Glutamatergic neuron (in vitro differentiated cells): ENCODE measurements at places on chromosomes 4 and X. TPM values are rescaled to one million over a fixed set of nuclear protein-coding genes. Genes with fewer than 3 reads are reported as not detected.

- DNase-seq, result no peak
- H3K4me1 ChIP-seq, result no peaks in the 10 kb centered on the region
- peaks cover 2% of the 10 kb centered on the region for H3K36me3 ChIP-seq
- no peak overlapping the region for H3K27ac ChIP-seq
These were observed 56.9 kb downstream of the OPHN1 start for GRCh38 chrX:68376373-68376772.

DNA sequence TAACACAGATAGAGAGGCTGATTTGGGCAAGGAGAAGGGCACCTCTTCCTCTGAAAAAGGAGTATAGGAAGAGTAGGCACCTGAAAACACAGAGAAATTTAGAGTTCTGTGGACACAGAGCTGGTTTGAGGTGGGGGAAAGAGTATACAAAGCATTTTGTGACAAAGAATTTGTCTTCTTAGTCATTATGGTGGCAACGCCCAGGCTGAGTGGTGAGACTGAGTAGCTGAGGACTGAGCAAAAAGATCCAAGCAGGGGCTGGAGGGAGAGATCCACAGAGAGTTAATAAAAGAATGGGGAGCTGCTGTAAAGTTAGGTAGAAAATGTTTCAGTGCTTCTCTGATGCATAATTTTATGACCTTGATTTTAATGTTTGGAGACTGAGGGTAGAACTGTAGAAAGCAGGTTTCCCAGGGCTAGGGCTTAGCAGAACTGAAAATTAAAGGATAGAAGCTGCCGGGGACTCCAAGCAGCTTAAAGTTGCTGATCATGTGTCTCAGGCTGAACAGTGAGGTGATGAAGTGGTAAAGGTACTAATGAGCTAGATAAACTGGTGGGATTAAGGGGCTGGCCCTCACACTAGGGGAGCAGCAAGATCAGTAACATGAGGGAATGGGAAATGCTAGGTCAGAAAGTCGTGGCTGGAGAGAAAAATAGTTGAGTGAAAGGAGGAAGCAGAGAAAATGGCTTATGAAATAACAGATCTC, 118.9 kb downstream of the CEP44 start:
- H3K27me3 ChIP-seq, result no peaks in the 10 kb centered on the region
- no peak overlapping the region for H3K27ac ChIP-seq
- H3K36me3 ChIP-seq, result no peaks in the 10 kb centered on the region
- H3K4me3 ChIP-seq, result no peak overlapping the region
- no peaks in the 10 kb centered on the region for H3K4me1 ChIP-seq

DNA sequence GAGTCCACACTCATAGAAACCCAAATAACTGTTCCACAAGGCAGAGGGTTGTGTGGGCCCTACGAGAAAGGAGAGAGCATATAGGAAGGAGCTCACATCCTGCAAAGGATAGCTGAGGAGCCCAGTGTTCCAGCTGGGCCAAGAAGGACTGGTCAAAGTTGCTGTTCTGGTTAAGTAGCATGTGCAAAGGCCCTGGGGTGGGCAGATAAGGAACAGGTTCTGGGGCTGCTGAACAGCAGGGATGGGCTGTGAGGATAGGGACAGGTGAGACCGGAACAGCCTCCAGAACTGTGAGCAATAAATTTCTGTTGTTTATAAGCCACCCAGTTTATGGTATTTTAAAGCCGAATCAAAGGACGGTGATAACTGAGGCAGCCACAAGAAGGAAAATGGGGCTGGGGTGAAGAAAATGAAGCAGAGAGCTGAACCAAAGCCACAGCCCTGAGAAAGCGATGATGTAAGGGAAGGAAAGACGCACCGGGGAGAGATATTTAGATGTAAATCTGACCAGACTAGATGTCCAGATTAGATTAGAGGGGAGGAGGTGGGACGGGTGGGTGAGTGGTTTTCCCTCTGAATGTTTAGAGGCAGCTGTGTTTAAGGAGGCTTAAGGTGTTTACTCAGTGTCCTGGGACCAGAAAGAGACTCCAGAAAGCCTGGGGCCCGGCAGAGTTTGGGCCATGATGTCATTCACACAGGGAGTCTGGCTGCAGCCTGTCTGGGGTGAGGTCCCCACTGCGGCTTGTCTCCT, 180.8 kb upstream of the BCOR start:
- H3K36me3 ChIP-seq, result no peaks in the 10 kb centered on the region
- H3K27me3 ChIP-seq, result no peaks in the 10 kb centered on the region
- H3K4me1 ChIP-seq, result peaks cover 1% of the 10 kb centered on the region
- H3K4me3 ChIP-seq, result no peak overlapping the region

GRCh38 chr4:26217961-26218676, 102.7 kb upstream of the RBPJ start:
- H3K4me3 ChIP-seq, result no peak overlapping the region
- DNase-seq, result no peak
- peaks cover 8% of the 10 kb centered on the region for H3K27me3 ChIP-seq
- no peaks in the 10 kb centered on the region for H3K36me3 ChIP-seq
- H3K4me1 ChIP-seq, result no peaks in the 10 kb centered on the region

GRCh38 chr4:109432696-109433095, 919 bp upstream of the SEC24B start:
- peaks cover 19% of the 10 kb centered on the region for H3K4me1 ChIP-seq
- peak overlapping the region; percentile 90 for H3K4me3 ChIP-seq
- H3K27me3 ChIP-seq, result peaks cover 9% of the 10 kb centered on the region
- DNase-seq, result no peak
- H3K27ac ChIP-seq, result peak overlapping the region; percentile 90
- peaks cover 3% of the 10 kb centered on the region for H3K36me3 ChIP-seq

DNA sequence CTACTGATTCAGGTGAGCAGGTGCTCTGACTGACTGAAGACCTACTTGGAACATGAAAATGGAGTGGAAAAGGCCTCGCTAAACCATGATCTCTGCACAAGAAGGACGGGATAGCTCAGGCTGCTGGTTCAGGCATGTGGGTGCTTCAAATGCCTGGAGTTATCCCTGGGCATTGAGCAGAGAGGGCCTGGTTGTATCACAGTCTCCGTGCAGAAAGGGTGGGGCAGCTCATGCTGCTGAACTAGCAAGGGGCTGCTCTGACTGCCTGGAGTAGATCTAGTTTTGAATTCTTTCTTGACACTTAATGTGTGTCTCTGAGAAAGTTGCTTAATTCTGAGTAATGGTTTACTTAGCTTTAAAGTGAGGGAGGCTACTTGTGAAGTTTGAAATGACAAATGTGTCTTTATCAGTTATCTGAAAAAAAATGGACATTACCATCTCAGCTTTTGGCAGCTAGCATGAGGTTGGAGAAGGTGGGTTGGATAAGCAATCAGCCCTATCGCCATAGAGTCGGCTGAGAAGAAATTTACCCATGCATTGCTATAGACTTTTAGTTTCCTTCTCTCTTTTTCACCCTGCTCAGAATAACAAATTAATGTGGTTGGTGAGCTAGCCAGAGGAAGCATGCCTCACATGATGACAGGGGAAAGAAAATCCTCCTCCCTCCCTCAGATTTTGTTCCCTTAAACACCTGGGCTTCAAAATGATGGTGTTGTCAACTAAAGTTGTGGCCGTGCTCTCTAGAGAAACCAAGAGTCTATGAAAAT, 832.4 kb downstream of the STIM2 start:
- H3K36me3 ChIP-seq, result no peaks in the 10 kb centered on the region
- H3K27me3 ChIP-seq, result no peaks in the 10 kb centered on the region
- peaks cover 8% of the 10 kb centered on the region for H3K4me1 ChIP-seq
- DNase-seq, result no peak
- H3K4me3 ChIP-seq, result no peak overlapping the region
- H3K27ac ChIP-seq, result no peak overlapping the region

- H3K36me3 ChIP-seq, result no peaks in the 10 kb centered on the region
- DNase-seq, result no peak
- H3K4me1 ChIP-seq, result no peaks in the 10 kb centered on the region
- no peak overlapping the region for H3K27ac ChIP-seq
- no peaks in the 10 kb centered on the region for H3K27me3 ChIP-seq
- no peak overlapping the region for H3K4me3 ChIP-seq
These were observed 134.0 kb downstream of the HTR2C start for GRCh38 chrX:114717921-114718320.

GRCh38 chr4:138596896-138597295, 354.7 kb upstream of the SLC7A11 start:
- H3K4me3 ChIP-seq, result no peak overlapping the region
- H3K4me1 ChIP-seq, result peaks cover 4% of the 10 kb centered on the region
- no peak overlapping the region for H3K27ac ChIP-seq
- H3K27me3 ChIP-seq, result no peaks in the 10 kb centered on the region
- no peak for DNase-seq

GRCh38 chr4:186072516-186072915, 3.6 kb downstream of the TLR3 start:
- DNase-seq, result no peak
- no peak overlapping the region for H3K27ac ChIP-seq
- H3K36me3 ChIP-seq, result no peaks in the 10 kb centered on the region
- no peaks in the 10 kb centered on the region for H3K4me1 ChIP-seq
- H3K4me3 ChIP-seq, result no peak overlapping the region

DNA sequence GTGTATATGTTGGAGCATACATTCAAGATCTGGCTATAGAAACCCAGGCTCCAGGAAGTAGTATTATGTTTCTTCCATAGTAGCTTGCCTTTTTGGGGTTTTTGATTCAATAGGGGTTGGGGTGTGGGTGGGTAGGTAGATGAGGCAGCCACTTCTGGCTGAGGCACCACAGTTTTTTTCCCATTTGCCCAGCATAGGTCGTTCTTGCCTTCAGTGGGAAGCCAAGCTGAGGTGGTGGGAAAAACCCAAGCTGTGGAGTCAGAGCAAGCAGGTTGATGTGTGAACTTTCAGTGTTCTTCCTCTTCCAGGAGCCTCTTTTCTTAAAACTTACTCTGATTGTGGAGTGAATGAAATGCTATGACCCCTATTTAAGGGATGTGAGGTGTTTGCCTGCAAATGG, 67.0 kb upstream of the RPS6KA3 start:
- no peak for DNase-seq
- H3K27me3 ChIP-seq, result no peaks in the 10 kb centered on the region
- H3K4me1 ChIP-seq, result no peaks in the 10 kb centered on the region
- H3K27ac ChIP-seq, result no peak overlapping the region
- H3K4me3 ChIP-seq, result no peak overlapping the region

- no peak overlapping the region for H3K27ac ChIP-seq
- no peaks in the 10 kb centered on the region for H3K36me3 ChIP-seq
- no peaks in the 10 kb centered on the region for H3K27me3 ChIP-seq
- no peaks in the 10 kb centered on the region for H3K4me1 ChIP-seq
- no peak for DNase-seq
- no peak overlapping the region for H3K4me3 ChIP-seq
These were observed 24.2 kb upstream of the DCAF8L2 start for GRCh38 chrX:27565992-27566391.

- DNase-seq, result no peak
- no peaks in the 10 kb centered on the region for H3K4me1 ChIP-seq
- no peak overlapping the region for H3K27ac ChIP-seq
- no peak overlapping the region for H3K4me3 ChIP-seq
These were observed 363.3 kb upstream of the MAGEB2 start for GRCh38 chrX:29851857-29852605.

DNA sequence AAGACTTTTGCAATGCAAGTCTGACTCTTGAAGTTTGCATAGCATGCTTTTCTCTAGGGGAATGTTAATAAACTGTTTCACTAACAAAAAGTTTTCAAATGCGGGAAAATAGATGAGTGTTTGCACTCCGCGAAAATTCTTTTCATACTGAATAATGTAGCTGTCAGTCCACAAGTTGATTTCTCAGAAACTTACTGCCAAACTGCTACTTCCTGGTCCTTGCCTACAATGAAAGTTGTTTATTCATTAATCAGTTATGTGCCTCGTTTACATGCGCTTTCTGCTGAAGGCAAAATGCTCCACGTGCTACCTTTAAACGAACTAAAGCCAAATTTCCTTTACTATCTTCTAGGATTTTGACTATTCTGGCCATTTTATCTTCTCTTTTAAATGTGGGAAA, 166.2 kb downstream of the MAGEB17 start:
- H3K36me3 ChIP-seq, result no peaks in the 10 kb centered on the region
- no peaks in the 10 kb centered on the region for H3K27me3 ChIP-seq
- DNase-seq, result no peak
- H3K27ac ChIP-seq, result no peak overlapping the region
- no peaks in the 10 kb centered on the region for H3K4me1 ChIP-seq
- no peak overlapping the region for H3K4me3 ChIP-seq

DNA sequence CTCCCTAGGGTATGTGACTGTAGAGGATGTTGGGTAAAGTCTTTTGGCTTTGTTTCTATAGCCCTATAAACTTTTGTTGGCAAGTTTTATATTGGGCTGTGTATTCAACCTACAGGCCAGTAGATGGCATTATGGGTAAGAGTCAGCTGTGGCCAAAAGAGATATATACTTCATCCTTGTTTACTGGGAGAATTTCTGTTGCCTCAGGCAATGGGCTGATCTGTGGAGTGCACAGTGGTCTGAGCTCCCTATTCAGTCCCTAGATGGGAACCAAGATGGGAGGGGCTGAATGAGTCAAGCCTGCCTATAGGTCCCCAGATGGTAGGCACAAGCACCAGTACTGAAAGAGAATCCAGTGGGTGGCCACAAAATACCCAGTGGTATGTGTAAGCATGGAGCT, 580.6 kb downstream of the EPHA5 start:
- H3K4me3 ChIP-seq, result no peak overlapping the region
- no peak overlapping the region for H3K27ac ChIP-seq
- no peaks in the 10 kb centered on the region for H3K4me1 ChIP-seq
- DNase-seq, result no peak
- H3K27me3 ChIP-seq, result no peaks in the 10 kb centered on the region

- no peak overlapping the region for H3K4me3 ChIP-seq
- H3K27ac ChIP-seq, result no peak overlapping the region
- no peaks in the 10 kb centered on the region for H3K36me3 ChIP-seq
- no peaks in the 10 kb centered on the region for H3K4me1 ChIP-seq
- DNase-seq, result no peak
These were observed 107.0 kb downstream of the CT47B1 start for GRCh38 chrX:120768681-120769080.

DNA sequence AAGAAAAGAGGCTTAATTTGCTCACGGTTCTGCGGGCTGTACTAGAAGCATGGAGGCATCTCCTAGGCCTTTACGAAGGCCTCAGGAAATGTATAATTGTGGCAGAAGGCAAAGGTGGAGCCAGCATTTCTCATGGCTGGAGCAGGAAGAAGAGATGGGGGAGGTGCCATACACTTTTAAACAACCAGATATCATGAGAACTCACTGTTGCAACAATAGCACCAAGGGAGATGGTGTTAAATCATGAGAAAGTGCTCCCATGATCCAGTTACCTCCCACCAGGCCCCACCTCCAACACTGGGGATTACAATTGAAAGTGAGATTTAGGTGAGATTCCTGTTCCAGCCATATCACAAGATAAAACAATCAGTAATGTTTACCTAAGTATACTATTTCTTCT, 45.5 kb downstream of the MTHFD2L start:
- H3K27me3 ChIP-seq, result peaks cover 2% of the 10 kb centered on the region
- H3K4me1 ChIP-seq, result no peaks in the 10 kb centered on the region
- H3K27ac ChIP-seq, result no peak overlapping the region
- no peak for DNase-seq
- no peak overlapping the region for H3K4me3 ChIP-seq
- H3K36me3 ChIP-seq, result no peaks in the 10 kb centered on the region

- no peaks in the 10 kb centered on the region for H3K27me3 ChIP-seq
- H3K27ac ChIP-seq, result no peak overlapping the region
- H3K36me3 ChIP-seq, result no peaks in the 10 kb centered on the region
- no peak overlapping the region for H3K4me3 ChIP-seq
- peaks cover under 1% of the 10 kb centered on the region for H3K4me1 ChIP-seq
These were observed 132.0 kb upstream of the CLNK start for GRCh38 chr4:10816571-10816970.

The TMPRSS11F gene
- not detected for total RNA-seq

The TMSB15A gene
- total RNA-seq, result 213 TPM

The REST gene
- 1.5 TPM for total RNA-seq

The SULT1B1 gene
- total RNA-seq, result 0.10 TPM

The PAGE2 gene
- not detected for total RNA-seq

The CXCL13 gene
- total RNA-seq, result not detected

The BEX5 gene
- total RNA-seq, result 3.6 TPM

The TCEAL7 gene
- 67.2 TPM for total RNA-seq

The GPRASP3 gene
- total RNA-seq, result 19.4 TPM

The GLRA2 gene
- total RNA-seq, result 1.9 TPM

The MAGEB3 gene
- total RNA-seq, result not detected

The TLR3 gene
- total RNA-seq, result not detected
